Colonic mucosa (tissue), 4 donors: ENCODE measurements at places on chromosomes 1 and 21. TPM values are rescaled to one million over a fixed set of nuclear protein-coding genes. Genes with fewer than 3 reads are reported as not detected.

MIER1 gene
- total RNA-seq: 43.1 TPM

GPR25 gene
- total RNA-seq: 0.27 TPM

S100A7 gene
- total RNA-seq: not detected

DNA sequence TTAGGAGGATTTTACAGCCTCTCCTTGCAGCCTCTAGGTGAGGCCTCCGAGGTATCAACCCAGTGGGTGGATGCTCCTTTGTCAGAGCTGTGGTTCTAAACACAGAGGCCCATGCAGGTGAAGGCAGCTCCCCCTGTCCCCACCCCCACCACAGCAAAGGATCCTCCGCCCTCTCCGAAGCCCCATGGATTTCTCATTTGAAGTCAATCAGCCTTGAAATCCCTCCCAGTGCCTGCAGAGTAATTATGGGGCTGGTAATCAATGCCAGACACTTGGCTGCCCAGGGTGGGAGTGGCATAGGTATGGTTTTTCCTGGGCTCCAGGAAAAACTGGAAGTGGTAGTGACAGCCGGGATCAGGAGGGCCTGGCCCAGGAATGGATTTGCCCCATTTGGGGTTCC is 119.5 kb upstream of the CSF3R start:
- DNase-seq: no peak

- DNase-seq: no peak
Observed at GRCh38 chr1:75785320-75785982, 605 bp upstream of the RABGGTB start.

DNA sequence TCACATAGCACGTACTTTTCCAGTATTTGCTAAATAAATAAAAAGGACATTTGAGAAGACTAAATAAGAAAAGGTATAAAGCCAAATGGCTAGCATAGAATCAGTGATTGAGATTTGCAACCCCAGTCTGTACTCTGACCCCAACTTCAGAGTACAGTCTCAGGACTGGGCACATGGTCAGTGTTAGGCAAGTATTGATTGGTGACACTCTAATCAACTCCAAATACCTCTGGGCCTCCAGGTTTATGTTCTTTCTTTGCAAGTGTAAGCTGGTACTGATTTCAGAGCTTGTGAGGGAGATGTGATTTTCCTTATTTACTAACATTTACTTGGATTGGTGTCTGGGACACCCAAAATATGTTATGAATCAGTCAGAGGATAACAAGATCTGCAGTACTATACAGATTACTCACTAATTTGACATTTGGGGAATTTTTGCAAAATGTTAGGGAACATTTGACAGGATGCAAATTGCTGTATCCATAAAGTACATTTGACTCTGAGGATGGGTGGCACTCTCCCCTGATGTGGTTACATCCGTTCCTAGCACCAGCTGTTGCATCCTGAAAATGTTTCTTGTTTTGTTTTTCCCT is 34.2 kb downstream of the LMO4 start:
- no peak for DNase-seq

GRCh38 chr1:205827623-205828022 is 14.6 kb upstream of the SLC41A1 start:
- DNase-seq: no peak

- DNase-seq: no peak
Observed at GRCh38 chr1:25566730-25567341, 23.4 kb downstream of the LDLRAP1 start.

DNA sequence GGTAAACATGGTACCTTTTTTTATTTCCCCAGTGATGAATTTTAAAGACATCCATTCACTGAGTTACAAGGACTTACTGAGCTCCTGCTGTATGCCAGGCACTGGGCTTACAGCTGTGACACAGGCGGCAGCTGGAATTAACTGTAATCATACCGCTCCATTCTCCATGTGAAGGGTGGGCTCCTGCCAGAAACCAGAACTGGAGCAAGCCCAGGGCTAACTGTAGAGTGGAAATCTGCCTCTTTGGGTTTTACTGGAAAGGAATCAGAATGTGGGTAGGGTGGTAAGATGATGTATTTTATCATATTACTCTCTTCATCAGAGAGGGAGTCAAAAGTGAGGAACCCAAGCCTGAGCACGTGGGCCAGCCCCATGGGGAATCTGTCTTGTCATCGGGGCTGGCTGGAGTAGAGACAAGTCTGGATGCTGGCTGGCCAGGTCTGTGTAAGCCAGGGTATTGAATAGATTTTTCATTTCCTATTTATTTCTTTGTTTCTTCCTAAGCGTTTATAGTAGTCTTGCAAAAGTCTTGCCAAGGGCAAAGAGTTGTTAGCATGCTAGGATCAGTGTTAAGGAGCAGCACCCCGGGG is 21.5 kb downstream of the FGGY start:
- no peak for DNase-seq

DNA sequence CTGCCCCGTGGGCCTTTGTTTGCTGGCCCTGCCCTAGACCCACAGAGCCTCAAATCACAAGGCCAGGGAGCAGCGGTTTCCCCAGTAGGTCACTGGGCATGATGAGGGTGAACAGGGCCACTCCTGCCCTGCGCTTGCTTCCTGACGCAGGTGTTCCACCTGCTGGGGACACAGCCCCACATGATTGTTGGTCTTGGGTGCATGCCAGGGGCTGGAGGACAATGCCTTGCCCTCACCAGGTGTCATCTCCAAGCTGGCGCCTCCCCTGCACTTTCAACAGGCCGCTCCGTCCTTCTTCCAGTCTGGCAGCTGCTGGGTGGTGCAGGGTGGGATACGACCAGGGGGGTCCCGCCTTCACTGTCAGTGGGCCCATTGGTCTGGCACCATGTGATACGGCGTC is 24.3 kb downstream of the IL10RB start:
- peak; percentile 59 for DNase-seq

DNA sequence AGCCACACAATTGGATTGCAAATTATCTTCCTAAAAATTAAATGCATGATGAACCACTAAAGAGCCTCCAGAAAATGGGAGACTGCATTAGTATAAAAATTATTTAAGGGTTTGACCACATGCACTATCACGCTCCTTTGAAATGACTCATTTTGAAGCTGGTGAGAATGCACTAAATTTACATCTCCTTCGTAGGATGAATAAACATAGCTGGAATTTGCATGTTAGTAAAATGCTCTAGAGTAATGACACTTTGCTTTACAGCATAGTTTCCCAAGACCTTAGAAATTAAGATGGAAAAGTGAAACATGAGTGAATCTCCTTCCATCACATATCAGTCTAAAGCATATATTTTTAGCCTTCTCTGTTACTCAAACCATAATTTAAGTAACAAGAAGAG is 2.4 kb downstream of the PLPPR4 start:
- no peak for DNase-seq

- no peak for DNase-seq
Observed at GRCh38 chr1:31593136-31593665, 16.9 kb downstream of the TINAGL1 start.

DNA sequence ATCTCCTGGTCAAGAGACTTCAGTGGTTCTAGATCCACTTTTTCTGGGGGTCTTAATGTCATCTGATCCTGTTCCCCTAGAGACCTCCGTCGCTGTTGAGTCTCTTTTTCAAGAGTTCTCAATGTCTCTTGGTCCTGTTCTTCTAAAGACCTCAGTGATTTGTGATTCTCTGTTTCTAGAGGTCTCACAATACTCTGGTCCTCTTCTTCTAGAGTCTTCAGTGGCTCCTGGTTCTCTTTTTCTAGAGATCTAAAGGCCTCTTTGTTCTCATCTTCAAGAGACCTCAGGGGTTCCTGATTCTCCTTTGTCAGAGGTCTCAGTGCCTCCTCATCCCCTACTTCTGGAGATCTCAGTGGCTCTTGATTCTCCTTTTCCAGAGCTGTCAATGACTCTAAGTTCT is 5.4 kb downstream of the NES start:
- DNase-seq: no peak
